NCI-H2081 treated with DMSO at 0.1 percent for 48 hours (cell line): ENCODE measurements at places on chromosomes 5 and 9.

DNA sequence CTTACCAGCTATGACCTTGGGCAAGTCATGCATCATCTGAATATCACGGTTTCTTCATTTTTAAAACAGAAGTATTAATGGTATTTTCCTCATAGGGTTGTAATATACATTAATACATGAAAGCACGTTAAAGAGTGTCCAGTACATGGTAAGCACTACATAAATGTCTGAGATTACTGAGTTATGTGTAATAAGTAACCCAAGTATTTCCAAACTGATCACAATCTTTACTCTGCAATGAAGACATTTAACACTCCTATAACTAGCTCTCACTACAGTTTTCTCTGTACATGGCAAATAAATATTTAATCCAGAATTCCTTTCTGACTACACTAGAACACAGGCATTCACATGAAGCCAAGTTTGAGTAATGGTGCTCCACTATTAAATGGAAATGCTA, 4.0 kb downstream of the GLDC start:
- DNase-seq = no peak

GRCh38 chr5:62421414-62421813, 8.9 kb downstream of the IPO11 start:
- no peak for DNase-seq

DNA sequence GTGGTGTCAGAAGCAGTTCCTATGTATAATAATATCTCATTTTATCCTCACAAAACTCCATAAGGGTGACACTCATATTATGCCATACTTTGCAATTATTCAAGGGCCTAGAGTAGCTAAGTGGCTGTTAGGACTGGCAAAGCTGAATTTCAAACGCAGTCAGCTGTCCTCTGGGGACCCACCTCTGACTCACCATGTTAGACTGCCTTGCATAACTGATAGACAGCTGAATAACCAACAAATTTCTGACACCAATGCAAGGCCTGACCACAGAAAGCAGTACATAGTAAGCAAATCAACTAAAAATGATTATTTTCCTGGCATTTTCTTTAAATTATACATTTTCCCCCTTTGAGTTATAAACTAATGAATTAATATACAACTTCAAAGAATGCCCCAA, 251.6 kb upstream of the PTGER4 start:
- no peak for DNase-seq

DNA sequence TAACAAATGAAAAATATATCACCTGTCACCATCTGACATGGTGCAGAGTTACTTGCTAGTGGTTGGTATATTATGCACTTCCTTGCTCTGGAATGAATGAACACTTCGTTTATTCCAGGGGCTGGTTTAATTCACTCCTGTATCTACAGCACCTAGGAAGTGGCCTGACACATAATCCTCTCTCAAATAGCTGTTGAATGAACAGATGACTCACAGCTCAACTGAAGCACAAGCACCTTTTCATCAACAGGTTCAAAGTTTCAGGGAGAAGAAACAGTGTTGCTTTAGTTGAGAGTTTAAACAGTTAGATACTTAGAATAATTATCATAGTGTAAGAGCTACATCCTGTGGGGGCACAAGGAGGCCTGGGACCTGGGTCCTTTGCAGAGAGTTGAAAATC, 135.0 kb upstream of the DAP start:
- DNase-seq = no peak

- DNase-seq = no peak
These were observed 13.3 kb downstream of the SLC25A46 start for GRCh38 chr5:110751902-110752762.

DNA sequence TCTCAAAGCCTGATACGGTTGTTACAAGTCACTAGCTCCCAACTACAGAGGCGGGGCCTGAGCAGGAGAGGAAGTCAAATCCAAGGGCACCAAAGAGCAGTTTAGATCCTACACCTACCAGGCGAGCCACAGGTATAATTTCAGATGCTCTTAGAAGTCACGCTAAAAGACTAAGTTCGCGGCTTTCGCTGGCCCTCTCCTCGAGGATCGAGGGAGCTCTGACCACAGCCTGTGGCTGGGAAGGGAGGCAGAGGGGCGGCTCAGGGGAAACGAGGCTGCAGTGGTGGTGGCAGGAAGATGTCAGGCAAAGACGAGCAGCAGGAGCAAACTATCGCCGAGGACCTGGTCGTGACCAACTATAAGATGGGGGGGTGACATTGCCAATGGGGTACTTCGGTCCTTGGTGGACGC, 48.6 kb downstream of the SEMA4D start:
- DNase-seq = no peak

DNA sequence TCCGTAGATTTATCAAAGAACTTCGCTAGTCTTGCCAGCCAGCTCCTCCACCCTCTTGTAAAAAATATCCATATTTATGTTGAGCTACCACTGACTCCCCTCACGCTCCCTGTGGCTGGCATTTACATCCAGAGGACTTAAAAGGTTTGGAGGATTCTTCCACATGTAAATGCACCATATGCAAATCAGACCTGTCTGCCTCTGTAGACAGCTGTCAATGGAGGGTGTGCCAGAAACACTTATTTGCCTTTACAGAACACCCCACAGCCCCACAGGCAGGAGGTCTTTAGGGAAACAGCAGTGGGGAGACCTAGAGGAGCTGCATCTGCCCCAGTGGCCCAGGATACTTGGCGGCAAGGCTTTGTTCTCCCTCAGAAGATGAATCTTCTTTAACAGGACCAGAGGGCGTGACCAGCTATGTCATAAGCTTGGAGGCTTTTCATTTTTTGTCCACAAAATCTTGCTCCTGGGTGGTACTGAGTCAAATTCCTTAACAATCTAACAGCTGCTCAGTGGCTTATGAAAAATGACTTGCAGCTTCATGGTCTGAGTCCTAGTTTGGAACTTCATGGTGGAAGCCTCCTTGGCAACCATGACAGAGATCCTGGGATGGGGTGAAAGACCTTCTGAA, 535.8 kb downstream of the EBF1 start:
- DNase-seq = no peak

GRCh38 chr9:134663084-134663483, 21.5 kb downstream of the COL5A1 start:
- no peak for DNase-seq

DNA sequence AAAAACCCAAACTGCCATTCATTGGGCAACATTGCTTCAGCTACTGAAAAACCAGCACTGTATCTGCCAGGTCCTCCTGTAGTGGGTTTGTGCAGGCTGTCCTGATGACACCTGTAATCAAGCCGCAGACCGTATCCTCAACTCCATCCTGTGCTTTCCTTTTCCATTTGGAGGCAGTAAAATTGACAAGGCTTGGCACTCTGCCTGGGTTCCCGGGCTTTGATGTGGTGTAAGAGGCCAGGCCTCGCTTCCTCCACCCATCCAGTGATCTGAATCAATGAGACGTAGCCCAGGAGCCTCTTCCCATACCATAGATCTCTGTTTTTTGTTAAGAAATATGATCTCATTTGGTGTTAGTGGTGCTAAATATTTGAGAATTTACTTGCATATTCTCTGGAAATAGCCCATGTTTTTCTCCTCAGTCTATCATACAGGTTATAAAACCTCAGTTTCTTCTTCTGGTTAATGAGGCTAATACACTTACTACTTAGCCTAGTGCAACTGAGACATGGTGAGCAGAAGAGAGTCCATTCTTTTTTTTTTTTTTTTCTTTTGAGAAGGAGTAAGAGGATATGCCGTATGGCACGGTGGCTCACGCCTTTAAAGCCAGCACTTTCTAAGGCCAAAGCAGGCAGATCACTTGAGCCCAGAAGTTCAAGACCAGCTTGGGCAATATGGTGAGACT, 34.8 kb downstream of the LSM11 start:
- peak; percentile 49 for DNase-seq

- no peak for DNase-seq
These were observed 57.5 kb downstream of the ZNF510 start for GRCh38 chr9:96720435-96720834.

DNA sequence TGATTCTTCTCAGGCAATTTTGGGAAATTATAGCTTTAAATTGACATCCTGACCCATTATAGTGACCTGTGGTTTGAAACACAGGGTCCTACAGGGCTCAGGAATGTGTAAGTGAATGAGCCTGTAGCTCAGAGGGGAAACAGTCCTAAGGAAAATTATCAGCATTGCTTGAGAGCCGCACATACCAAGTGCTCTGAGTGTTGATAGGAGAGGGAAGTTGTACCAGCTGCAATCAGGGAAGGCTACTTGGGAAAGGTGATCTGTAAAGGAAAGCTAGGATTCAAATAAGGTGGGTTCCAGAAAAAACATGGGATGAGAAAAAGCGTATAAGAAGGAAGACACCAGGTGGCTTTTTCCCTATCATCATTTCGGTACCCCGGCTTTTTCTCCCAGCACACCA, 4.4 kb upstream of the SLC25A51 start:
- no peak for DNase-seq

GRCh38 chr5:36392818-36393217, 91.1 kb upstream of the RANBP3L start:
- DNase-seq = no peak

DNA sequence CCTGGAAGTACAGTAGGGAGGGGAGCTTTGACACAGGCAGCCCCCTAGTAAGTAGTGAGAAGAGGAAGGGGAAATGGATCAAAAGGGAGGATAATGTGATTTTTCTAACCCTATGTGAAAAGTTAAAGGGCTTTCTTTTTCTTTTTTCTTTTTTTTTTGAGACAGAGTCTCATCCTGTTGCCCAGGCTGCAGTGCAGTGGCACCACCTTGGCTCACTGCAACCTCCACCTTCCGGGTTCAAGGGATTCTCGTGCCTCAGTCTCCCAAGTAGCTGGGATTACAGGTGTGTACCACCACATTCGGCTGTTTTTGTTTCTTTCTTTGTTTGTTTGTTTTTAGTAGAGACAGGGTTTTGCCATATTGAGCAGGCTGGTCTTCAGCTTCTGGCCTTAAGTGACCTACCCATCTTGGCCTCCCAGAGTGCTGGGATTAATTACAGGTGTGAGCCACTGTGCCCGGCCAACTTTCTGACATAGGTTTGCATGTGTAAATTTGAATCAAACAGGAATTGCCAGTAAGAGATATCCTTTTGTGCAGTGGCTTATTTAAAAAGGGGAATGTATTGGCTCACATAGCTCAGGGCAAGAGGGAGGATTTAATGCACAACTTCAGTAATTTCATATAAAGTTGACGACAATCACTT, 13.4 kb upstream of the PRDM6 start:
- DNase-seq = no peak

GRCh38 chr5:8844206-8844605, 701.7 kb downstream of the SEMA5A start:
- no peak for DNase-seq

DNA sequence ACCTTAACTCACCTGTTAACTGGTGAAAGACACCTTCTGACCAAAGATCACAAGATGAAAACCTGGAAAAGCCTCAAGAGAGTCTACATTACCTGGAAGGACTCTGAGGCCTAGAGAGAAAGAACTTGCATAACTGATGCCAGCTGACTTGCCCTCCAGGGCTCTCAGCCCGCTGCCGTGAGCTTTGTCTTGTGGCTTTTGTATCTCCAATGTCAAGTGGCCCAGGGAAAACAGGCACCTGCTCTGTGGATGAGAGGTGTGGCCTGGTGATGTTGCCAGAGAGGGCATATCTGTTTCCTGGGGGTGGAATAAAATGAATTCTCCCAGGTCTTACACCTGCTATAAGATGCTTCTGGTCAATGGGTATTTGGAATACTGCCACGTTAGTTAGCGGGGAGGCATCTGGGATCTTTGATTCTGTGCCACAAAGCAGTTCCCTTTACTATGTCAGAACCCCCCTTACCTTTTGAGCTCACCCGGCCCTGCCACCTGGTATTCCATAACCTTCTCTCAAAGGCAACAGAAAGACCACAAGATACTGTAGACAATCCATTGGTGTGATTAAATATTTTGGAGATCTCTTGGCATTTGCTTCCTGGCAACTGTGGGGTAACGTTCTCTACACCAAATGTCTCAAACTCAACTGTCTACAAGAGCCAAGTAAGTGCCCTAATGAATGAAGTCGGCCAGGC, 54.9 kb upstream of the N4BP3 start:
- no peak for DNase-seq

- DNase-seq = no peak
These were observed 101.3 kb downstream of the SH3TC2 start for GRCh38 chr5:148961261-148962199.

GRCh38 chr9:88321764-88322163, 66.5 kb upstream of the SPIN1 start:
- no peak for DNase-seq

DNA sequence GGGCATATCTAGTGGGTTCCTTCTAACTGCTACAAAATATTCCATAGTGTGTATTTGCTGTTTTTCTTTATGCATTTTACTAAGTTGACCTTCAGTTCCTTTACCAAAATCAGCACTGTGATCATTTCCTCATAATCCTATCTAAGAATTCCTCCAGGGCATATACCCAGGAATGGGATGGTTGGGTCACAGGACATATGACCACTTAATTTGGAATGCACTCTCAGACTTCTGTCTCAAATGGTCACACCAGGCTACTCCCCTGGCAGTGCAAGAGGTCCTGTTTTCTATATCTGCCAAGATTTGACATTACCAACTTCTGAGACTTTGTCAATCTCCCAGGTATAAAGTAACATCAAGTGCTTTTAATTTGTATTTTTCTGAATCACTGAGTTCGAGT, 63.9 kb downstream of the ADAMTS12 start:
- DNase-seq = no peak

DNA sequence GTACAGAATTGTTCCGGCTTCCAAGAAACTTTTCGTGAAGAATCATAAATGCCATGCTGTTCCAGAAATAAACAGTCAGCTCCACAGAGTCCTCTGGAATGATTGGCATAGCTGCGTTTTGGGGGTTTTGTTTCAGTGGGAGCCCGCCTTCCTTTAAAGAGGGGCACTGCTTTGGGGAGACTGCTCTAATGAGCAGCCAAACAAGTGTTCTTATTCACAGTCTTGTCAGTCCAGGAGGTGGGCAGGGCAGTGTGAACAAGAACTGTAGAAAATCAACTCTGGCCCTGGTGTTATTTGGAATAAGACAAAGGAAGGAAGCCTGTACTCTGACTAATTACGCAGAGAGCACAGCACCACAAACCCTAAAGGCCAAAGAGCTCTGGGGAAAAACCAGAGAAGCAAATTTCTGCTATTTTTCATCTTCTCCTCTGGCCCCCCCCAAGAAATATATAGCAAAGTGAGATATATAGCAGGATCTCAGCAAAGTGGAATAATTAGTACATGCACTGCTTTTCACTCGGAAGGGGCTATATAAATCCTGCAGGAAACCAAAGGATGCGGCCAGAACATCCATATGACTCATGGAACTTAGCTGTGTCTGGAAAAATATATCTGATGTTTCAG, 92.9 kb downstream of the GLDC start:
- no peak for DNase-seq

- DNase-seq = no peak
These were observed 33.9 kb downstream of the HACD4 start for GRCh38 chr9:20997503-20998076.
